ENCODE measurements at places on chromosomes 6 and 20. TPM values are rescaled to one million over a fixed set of nuclear protein-coding genes. Genes with fewer than 3 reads are reported as not detected.
A peak's percentile ranks its signal among the peaks of the same experiment; 100 is the strongest.

- no peak for DNase-seq
These were observed 55.6 kb upstream of the ZMYND8 start for GRCh38 chr20:47412083-47412482.

GRCh38 chr6:42249279-42249678, 31.6 kb upstream of the MRPS10 start:
- no peak for DNase-seq

- no peak for DNase-seq
These were observed 3.0 kb downstream of the PRSS16 start for GRCh38 chr6:27250277-27251111.

DNA sequence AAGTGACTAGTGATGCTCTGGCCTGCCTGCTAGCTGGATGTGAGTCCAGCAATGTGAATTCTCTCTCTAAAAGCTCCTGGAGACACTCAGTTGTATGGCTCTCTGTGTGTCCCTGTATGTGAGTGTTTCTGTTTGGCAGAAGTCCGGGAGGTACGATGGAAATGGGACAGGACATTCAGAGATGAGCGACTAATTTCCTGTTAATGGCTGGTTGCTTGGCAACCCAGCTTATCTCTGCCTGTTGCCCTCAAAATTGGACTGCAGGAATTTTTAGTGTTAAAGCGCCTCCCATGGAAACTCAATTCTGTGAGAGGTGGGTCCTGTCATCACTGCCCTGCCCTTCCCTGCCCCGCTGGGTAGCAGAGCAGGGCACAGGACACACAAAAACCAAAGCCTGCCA, 136.8 kb upstream of the LRFN2 start:
- no peak for DNase-seq

DNA sequence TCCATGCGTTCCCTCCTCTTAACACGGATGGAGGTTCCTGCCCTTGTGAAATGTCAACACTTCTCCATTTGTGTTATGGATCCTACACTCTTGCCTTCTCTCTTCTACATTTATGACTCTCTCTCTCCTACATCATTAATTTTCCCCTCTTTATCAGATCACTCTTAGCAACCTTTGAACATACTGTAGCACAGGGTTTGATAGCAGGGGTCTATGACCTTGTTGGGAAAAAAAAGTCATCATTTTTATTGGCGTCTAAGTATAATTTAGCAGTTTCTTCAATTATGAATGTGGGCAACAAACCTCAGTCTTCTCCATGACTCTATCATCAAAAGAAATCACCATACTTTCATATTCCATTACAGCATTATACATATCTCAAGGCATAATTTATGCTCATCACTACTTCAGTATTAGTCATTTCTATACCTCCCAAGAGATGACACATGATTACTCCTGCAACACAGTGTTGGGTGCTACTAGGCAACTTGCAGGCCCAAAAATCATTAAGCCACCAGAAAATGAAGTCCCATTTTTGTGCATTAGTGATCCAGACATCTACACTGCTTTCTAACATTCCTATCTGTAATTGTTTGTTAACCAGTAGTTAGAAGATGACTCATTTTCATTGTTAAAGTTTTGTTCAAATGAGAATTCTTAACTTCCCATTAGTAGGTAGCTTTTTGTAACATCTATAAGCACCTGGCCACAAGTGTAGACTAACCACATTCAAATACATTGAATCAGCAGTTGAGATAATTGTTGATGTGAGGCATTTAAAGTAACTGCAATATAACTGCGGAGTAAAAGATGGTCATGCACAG, 9.5 kb downstream of the CYP39A1 start:
- no peak for DNase-seq

DNA sequence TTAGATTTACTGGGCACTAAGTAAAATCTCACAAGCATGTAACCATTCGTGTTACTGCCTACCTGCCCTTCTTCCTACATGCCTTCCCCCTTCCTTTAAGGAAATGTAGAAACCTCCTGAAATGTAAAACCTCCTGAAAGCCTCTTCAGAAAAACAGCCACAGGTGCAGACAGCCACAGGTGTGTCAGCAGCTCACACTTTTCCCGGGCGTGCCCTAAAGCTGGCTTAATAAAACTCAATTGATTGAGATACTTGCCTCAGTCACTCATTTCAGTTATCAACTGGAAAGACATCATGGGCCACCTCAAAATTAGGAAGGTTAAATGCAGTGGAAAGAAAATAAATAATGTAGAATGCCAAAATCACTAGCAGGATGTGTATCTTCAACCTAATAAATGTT, 23.1 kb upstream of the PBOV1 start:
- DNase-seq, result no peak

- DNase-seq, result no peak
These were observed 86.9 kb downstream of the PLCG1 start for GRCh38 chr20:41224281-41224680.

The C4A gene
- 3.8 TPM for total RNA-seq

DNA sequence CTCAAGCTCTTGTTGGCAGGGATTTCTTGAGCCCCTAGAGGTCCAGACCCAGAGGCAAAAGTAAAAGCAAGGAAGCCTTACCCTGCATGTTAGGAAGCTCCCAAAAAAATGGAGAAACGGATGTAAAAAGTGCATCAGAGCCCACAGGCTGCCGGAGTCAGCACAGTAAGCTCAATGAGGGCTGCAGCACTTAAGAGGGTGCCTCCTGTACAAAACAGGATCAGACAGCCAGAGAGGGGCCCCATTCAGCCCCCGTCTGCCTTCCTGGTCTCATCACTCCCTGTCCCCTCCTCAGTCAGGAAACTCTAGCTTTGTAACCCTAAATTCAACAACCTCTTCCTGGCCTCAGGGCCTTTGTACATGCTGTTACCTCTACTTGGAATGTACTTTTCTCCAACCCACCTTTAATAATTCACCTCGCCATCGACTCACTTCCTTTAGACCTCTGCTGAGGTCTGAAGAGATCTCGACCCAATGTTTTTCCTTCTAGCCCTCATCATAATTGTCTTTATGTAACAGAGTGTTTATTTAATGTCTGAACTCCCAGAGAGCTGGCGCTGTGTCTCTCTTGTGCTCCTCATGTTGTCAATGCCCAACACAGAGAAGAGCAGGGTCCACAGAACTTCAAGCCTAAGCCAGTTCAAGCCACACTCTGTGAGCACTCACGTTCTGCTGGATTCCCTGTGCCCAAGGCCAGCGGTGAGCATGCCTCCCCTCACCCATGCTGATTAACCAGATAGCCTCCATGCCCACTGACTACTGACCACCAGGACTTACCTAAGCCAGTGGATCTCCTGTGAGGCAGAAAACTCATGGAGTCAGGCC, 2.8 kb upstream of the PLCG1 start:
- no peak for DNase-seq

The FOXC1 gene
- 2.9 TPM for total RNA-seq

GRCh38 chr6:13952101-13952500, 27.3 kb downstream of the RNF182 start:
- no peak for DNase-seq

- no peak for DNase-seq
These were observed 7.1 kb upstream of the ZBP1 start for GRCh38 chr20:57627339-57627738.

- no peak for DNase-seq
These were observed 1.0 kb downstream of the ITPA start for GRCh38 chr20:3210346-3210745.

- DNase-seq, result peak; percentile 41
These were observed 49.4 kb downstream of the ADAT2 start for GRCh38 chr6:143401068-143401446.

The EPPIN gene
- not detected for total RNA-seq

GRCh38 chr20:57555457-57556184, 5.3 kb upstream of the PCK1 start:
- DNase-seq, result no peak

DNA sequence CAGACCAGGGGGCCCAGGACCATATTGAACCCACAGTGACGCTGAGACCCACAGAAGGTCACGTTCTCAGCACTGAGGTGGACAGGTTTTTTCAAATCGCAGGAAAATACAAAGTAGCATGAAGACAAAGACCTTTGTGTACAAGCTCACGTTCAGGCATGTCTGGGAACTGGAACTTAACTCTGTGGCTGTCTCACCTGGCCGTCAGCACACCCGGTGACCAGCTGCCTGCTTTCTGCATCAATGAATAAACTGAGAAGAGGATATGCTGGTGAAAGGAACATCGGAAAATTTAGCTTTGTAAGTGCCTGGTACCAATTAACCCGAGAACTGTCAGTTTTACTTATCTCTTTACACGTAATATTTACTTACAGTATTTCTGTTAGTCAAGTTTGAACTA, 36.5 kb downstream of the WDR27 start:
- no peak for DNase-seq

DNA sequence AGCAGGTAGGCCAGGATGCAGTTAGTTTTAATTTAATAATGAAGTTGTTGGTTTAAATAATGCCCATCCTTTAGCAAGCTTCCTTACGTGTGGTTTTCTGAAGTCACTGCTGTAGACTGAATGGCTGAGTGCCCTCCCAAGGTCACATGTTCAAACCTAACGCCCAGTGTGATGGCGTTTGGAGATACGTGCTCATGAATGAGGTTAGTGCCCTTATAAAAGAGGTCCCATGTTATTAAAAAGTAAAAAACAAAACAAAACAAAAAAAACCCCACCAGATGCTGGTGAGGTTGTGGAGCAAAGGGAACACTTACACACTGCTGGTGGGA, 16.3 kb downstream of the LRP11 start:
- DNase-seq, result peak; percentile 76

DNA sequence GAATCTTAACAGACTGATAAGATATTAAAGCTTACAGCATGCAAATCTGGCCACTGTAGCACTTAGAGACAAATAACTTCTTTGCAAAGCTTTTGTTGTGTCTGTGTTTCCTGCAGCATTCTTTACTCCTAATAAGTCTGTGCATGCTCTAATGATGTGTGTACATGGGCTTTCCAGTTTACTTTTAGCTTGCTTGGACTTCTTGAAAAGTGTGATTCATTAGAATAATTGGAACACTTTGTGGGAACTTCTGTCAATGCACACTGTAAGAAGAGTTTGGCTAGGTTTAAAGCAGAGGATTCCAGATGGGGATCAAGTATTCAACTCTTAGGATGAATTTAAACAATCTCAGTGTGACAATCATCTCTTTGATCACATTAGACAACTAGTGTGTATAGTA, 22.1 kb upstream of the TINAG start:
- peak; percentile 66 for DNase-seq

The PPP1R14C gene
- 6.6 TPM for total RNA-seq

DNA sequence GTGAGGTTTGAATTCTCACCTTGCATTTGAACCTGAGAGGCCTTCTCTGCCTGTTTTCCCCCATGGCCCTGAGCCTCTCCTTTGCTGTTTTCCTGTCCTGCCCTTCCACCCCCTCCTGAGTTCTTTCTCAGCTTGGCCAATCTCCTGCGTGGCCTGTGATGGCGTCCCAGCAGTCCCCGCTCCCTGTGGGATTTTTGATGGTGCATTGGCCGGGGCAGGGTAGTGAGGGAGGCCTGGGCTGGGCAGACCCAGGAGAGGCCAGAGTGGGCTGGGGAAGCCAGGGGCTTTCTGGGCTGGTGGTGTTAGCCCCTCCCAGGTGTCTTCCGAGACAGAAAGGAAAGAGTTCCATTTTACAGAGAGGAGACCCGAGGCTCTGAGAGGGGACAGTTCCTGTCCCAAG, 6.3 kb downstream of the CEBPB start:
- DNase-seq, result no peak

The GPX6 gene
- total RNA-seq, result not detected

DNA sequence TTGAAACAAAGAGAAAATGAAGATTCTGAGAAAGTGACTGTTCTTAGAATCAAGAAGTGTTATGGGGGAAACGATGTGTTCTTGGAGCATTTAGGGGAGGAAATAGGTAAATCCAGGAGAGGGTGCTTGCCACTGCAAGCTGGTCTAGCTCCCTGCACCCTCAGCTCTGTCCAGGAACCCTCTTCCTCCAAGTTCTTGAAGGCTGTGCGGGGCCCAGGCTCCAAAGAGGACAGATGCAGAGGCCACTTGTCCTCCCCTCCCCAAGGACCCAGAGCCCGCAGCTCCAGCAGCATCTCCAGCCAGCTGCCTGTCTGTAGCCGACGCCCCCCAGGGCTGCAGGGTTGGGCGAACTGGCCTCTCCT, 87.9 kb downstream of the CDC5L start:
- no peak for DNase-seq

DNA sequence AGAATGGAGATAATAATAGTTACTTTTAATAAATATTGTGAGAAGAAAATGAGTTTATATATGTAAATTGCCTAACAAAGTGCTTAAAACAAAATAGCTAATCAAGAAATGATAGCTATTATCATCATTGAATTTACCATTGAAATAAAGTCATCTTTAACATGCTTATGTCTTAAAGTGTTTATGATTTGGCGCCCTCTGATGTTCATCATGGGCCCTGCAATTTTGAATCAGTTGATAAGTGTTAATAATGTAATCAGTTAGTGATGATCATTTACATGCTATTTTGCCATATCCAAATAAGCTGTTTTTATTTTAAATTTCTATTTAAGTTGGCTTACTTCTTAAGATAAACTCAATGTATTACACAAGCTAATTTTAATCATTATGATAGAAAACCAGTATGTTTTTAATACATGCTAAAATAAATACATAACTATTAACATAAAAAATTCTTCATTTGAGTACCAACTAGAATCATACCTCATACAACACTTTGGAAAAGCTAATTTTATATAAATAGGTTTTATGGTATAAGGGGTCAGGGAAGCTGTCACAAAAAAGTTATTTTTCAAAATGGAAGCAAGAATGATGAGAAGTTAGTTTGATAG, 39.2 kb upstream of the TPD52L1 start:
- DNase-seq, result no peak

Data from astrocyte (in vitro differentiated cells and primary cell).